ENCODE measurements at places on chromosomes 16 and 17.

GRCh38 chr17:63537991-63538692 is 12.1 kb upstream of the DCAF7 start:
- DNase-seq, result peak; percentile 29

- peak; percentile 46 for DNase-seq
Measured at GRCh38 chr17:51764387-51764971, 394.0 kb downstream of the CA10 start.

GRCh38 chr17:29880031-29880430 is 50.0 kb downstream of the SSH2 start:
- no peak for DNase-seq

- no peak for DNase-seq
Measured at GRCh38 chr16:81546781-81547180, 102.2 kb downstream of the CMIP start.

- DNase-seq, result no peak
Measured at GRCh38 chr17:14123619-14124278, 54.4 kb downstream of the COX10 start.

GRCh38 chr17:9331279-9332131 is 244.1 kb downstream of the STX8 start:
- no peak for DNase-seq

- peak; percentile 62 for DNase-seq
Measured at GRCh38 chr17:77375917-77376651, 235.3 kb downstream of the SEC14L1 start.

DNA sequence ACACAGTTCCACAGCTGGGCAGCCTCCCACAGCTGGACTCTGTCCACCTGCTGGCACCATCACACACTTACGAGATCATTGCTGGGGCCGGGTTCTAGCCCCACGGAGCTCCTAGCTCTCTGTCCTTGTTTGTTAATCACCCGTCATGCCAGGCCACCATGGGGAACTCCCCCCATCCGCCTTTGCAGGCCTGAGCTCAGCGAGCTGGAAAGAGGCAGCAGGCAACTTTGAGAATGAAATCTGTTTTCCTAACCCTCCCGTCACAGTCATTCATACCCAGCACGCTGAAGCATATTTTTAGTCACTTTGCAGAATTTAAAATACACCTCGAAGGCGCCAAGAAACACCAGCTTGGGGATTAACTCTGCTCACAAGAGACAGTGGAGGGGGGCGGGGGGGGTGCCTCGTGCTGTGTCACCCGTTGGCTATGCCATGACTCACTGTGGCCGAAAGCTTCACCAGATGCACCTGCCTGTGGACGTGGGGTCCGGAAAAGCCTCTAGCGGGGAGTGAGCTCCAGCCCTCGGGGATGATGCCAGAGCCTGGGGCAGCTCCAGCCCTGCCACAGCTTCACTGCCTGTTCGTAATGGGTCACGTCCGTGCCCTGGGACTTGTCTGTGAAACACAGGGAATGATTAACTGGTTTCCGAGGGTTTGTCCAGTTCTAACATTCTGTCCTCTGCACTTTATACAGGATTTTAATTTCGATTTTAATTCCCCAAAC is 1.4 kb upstream of the SPNS2 start:
- no peak for DNase-seq

DNA sequence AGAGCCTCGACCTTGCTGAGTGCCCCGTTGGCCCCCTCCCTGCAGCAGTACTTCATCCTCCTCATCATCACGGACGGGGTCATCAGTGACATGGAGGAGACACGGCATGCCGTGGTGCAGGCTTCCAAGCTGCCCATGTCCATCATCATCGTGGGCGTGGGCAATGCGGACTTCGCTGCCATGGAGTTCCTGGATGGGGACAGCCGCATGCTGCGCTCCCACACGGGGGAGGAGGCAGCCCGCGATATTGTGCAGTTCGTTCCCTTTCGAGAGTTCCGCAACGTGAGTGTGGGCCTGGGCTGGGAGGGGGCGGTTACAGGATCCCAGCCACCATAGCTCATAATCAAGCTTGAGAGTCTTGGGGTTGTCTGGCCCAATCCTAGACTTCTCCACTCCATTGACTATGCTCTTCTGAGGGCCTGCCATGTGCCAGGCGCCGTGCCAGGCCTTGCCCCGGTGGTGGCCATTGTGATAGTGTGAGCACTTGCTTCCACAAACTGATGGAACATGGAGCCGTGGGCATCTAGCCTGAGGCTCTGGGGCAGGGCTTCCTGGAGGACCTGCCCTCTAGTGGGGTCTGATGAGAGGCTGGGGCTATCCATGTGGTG is 39.7 kb downstream of the PSME3IP1 start:
- no peak for DNase-seq

DNA sequence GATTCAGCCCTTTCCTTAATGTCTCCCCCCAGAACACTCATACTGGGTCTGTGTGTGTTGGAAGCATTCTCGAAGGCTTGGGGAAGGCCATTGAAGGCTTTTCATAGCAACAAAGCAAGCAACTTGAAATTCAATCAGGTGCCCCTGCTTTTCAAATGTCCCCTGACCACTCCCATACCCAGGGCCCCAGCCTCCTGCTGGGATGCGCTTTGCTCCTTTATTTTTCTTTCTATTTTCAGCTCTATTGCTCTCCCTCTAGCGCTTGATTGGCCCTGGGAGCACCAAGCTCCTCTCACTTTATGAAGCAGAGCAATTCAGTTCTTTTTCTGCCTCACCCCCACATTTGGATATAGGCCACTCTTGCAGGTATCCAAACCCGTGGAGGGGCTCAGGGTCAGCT is 92.0 kb downstream of the WSCD1 start:
- no peak for DNase-seq

GRCh38 chr17:29156781-29157180 is 23.4 kb downstream of the MYO18A start:
- DNase-seq, result no peak

GRCh38 chr17:80758481-80759376 is 214.1 kb downstream of the RPTOR start:
- no peak for DNase-seq

DNA sequence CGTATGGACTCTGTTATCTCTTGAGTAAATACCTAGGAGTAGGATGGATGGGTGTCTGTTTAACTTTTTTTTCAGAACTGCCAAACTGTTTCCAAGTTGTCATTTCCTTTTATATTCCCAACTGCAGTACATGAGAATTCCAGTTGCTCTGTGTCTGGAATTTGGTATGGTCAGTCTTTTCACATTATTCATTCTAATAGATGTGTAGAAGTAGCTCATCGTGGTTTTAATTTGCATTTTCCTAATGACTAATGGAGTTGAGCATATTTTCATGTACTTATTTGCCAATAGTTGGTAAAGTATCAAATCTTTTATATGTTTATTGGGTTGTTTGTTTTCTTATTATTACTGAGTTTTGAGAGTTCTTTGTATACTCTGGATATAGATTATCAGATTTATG is 27.0 kb downstream of the MRTFB start:
- no peak for DNase-seq

- no peak for DNase-seq
Measured at GRCh38 chr16:2159175-2159838, 3.7 kb downstream of the TRAF7 start.

- DNase-seq, result peak; percentile 77
Measured at GRCh38 chr16:29807426-29808218, 1.3 kb downstream of the MAZ start.

- no peak for DNase-seq
Measured at GRCh38 chr16:88310796-88311605, 71.8 kb upstream of the ZNF469 start.

- DNase-seq, result no peak
Measured at GRCh38 chr17:17401271-17401781, 75.5 kb upstream of the MED9 start.

DNA sequence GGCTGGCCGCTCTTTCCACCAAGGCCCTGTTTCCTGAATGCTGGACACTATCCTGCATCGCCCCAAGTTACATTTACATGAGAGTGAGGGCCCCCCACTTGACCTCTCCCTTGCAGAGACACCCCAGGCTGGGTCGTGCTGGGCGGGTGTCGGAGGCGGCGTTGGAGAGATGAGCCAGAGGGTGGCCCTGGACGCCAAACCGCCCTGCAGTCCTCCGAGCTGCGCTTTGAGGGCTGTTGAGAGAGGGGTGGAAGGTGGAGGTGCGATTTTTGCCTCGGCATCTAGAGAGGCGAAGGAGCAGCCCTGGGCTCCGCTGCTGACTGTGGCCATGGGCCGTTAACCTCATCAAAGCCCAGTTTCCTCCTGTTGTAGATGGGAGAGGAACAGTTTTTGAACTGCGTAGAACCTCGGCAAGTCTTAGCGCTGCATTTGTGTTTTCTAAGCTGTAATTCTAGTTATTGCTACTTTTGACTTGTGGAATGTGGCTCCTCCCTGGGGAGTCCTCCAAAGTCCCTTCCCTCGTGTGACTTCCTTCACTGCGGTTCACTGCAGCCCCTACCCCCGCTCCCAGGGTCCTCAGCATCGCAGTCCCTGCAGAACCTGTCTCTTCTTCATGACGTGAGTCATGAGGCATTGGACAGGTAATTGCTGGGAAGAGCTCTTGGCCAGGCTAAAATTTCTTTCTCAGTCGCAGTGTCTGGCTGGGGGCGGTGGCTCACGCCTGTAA is 986 bp upstream of the ELOB start:
- peak; percentile 61 for DNase-seq

- no peak for DNase-seq
Measured at GRCh38 chr16:88830258-88830657, 18.5 kb upstream of the APRT start.

DNA sequence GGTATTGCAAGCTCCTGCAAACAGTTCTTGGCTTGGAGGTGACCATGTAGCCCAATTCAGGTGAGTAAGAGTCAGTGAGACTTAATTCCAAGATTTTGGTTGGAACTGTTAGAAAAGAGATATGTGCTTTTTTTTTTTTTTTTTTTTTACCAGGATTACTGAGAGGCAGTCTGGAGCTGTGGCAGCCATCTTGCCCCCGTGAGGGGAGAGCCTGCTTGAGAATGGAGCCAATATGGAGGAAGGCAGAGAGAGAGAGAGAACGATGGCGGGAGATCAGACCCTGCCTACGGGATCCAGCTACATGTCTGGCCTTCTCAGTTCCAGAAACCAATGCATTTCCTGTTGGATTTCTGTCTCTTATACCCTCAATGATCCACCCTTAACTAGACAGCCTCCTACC is 97.8 kb downstream of the MYH11 start:
- DNase-seq, result no peak

GRCh38 chr17:45096141-45096540 is 35.0 kb downstream of the NMT1 start:
- no peak for DNase-seq

- no peak for DNase-seq
Measured at GRCh38 chr17:75271955-75272847, 1.2 kb upstream of the MIF4GD start.

DNA sequence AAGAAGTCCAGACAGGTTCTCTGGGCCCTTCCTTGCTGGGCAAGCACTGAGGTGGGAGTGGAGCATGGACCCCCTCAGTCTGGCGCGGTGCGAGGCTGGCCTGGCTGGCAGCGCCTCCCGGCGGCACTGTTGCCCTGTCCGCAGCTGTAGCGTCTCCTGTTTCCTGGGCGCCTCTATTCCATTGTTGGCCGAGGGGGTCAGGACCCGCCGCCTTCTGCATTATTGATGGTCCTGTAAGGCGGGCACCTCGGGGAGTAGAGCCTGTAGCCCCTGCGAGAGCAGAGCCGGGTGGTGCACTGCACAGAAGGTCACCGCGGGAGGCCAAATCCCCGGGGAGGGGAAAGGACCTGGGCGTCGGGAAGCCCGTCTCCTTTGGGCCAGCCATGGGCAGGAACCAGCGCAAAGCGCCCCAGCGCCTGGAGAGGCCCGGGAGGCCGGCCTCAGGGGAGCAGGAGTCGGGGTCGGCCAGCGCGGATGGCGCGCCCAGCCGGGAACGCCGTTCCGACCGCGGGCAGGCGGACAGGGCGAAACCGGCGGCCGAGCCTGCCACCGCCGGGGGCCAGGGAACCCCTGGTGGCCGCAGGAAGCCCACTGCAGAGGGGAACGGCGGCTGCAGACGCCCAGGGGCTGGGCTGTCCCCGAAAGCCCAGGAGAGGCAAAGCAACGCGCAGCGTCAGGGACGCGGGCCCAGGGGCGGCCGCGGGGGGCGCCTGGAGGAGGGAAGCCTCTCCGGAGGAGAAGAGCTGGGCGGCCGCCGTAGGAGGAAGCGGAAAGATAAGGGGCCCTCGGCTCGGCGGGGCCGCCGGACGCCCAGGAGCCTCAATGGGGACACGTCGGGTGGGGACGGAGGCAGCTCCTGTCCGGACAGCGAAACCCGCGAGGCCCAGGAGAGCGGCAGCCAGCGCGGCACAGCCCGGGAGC is at the start of gene MYO15B:
Gene MYO15B, plus strand, starts transcription at position 126 of the 921 bp plus-strand sequence. Its CDS starts 258 bp downstream, at position 384.
- DNase-seq, result peak; percentile 61

DNA sequence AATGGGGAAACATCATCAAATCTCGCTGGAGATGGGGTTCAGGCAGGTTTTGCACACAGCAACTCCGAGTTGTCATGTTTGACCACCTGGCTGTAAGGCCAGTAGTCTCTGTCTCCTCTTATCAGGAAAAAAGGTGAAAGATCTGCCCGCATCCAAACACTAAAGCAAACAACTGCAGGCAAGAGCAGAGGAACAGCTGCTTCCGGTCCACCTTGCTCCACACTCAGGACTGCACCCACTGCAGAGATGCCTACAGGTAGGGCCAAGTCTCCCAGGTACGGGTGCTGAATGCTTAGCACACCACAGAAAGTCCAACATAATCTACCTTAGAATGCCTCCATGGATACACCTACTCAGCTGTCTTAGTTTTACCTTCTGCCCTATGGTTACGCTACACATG is 7.3 kb downstream of the TEX2 start:
- no peak for DNase-seq

DNA sequence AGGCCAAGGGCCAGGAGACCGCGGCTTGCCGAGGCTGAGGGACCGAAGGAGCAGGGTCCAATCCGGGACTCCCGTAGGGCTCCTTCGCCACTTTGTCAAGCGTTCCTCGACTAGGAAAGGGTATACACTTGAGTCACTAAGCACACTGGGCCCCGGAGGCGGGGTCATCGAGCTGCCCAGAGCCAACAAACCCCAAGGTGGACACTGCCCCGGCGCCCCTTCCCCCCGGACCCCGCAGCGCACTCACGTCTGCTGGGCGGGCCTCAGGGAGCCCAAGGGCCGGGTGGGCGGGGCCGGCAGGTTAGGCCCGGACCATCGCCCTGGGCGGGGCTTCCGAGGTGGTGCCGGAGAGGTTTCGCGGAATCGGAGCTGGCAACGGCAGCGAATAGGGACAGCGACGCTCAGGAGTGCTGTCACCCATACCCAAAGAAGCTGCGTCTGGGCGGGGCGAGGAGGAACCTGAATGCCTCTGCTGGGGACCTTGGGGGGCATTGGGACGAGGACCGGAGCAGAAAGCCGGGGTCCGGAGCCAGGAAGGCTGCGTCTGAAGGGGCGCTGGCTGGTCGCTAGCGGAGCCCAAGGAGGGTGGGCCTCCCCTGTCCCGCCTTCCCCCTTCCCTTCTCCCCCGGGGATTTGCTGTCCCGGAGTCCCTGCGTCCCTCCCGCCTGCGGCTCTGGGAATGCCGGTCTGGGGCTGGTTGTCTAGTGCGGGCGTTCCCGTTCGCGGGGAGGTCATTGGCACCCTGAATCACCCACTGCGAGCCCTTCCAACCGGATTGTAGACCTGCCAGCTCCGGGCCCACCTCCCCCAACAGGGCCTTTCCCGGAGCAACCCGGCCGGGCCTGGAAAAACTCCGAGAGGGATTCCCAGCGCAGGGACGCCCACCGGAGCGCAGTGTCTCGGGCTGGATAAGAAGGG is 118.2 kb upstream of the SMURF2 start:
- peak; percentile 67 for DNase-seq

Data from activated CD4-positive, CD25-positive, alpha-beta regulatory T cell treated with anti-CD3 and anti-CD28 coated beads, Interleukin-2, amount 50 U/mL, for 72 hours (primary cell).